Activated CD8-positive, alpha-beta memory T cell treated with anti-CD3 and anti-CD28 coated beads for 48 hours (primary cell): ENCODE measurements at places on chromosomes 1 and 21.

- DNase-seq, result no peak
Measured at GRCh38 chr1:40306296-40306695, 10.8 kb downstream of the COL9A2 start.

GRCh38 chr21:24289539-24289938, 1317.7 kb downstream of the MRPL39 start:
- DNase-seq, result no peak

- no peak for DNase-seq
Measured at GRCh38 chr21:37219761-37220432, 47.2 kb downstream of the VPS26C start.

DNA sequence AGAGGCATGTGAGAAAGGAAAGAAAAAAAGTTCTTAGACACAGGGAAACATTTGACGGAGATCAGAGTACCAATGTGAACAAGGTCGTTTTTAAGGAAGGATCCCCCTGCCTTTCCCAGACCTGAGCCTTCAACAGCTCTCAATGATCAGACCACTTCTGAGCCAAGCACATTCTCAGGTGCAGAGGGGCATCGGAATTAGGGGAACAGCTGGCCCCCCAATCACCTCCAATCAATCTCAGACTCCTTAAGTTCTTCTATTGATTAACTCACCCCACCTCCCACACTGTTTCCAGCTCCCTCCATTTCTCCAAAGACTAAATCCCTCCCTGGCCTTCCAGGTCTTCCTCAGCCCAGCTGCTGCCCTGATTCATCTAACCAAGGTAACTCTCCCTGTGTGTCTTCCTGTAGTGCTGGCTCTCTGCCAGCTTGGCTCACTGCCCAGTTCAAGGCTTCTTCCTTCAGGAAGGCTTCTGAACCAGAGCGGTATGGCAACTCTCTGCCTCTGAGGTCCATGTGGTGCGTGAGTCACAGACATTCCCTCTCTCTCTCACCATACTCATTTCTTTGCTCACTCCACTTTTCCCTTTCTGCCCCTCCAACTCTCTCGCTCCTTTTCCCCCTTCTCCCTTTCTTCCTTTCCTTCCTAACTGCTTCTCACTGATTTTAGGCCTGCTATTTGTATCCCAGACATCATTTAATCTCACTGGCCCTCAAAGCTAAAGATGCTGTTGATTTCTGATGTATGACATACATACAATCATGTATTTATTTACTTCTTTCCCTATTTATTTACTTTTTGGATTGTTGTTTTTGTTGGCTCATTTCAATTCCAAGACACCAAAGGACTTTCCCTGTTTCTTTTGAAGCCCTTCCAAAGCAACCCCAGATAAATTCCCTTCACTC, 18.1 kb downstream of the CFAP45 start:
- DNase-seq, result no peak
